ENCODE measurements at places on chromosomes 1 and 21. TPM values are rescaled to one million over a fixed set of nuclear protein-coding genes. Genes with fewer than 3 reads are reported as not detected.

DNA sequence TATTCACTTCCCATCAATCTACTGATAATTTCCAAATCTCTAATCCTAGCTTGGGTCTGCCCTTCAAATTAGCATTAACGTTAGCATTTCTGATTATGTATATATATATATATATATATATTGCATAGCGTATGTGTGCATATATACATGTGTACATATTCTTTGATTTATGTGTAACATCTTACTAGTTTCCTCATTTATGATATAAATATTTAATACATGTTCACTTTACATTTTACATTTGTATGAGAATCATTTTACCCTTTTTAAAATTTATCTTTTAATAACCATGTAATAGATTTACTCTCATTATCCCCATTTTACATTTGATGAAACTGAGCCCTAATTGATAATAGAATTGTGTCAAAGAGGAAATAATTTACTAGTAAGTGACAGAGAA is 164.7 kb downstream of the ZNF648 start:
- DNase-seq: no peak

- no peak for DNase-seq
Observed at GRCh38 chr1:227174164-227174563, 144.1 kb downstream of the CDC42BPA start.

- no peak for DNase-seq
Observed at GRCh38 chr21:42238185-42238934, 19.4 kb downstream of the ABCG1 start.

GRCh38 chr1:68720476-68720875 is 223.6 kb upstream of the DEPDC1 start:
- DNase-seq: no peak

KRTAP13-2 gene
- not detected for total RNA-seq
